ENCODE measurements at places on chromosomes 7 and 10.

GRCh38 chr10:132868995-132869394, 73.4 kb downstream of the CFAP46 start:
- no peak for DNase-seq

DNA sequence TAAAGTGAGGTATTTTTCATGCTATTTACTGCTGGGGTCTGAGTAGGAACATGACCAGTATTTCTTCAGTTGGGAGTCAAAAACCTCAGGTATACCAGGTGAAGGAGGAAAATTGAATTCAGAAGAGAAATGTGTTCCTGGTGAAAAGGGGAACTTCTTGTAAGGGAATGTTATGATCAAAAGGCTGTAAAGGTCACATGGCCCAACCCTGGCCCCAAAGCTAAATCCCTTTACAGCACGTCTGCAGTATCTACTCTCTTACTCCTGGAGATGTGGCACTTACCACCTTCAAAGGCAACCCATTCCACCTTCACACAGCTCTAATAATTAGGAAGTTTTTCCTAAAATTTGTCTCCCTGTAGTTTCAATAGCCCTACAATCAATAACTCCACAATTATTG, 15.2 kb downstream of the PIK3AP1 start:
- DNase-seq = no peak

DNA sequence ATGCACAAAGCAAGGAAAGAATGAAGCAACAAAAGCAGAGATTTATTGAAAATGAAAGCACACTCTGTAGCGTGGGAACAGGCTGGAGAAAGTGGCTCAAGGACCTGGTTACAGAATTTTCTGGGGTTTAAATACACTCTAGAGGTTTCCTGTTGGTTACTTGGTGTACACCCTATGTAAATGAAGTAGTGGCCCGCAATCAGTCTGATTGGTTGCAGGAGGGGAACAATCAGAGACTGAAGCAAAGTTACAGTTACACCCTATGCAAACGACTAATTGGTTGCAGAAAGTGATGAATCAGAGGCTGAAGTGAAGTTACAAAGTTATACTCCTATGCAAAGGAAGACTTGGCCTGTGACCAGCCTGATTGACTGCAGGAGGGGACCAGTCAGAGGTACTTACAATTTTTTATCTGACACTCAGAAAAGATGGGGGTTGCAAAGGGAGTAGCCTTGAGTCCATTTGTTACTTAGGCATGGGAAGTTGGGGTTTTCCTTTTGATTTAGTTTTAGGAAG, 3.6 kb upstream of the MTPN start:
- peak; percentile 58 for DNase-seq

GRCh38 chr10:121437596-121437995, 160.6 kb downstream of the FGFR2 start:
- DNase-seq = no peak

DNA sequence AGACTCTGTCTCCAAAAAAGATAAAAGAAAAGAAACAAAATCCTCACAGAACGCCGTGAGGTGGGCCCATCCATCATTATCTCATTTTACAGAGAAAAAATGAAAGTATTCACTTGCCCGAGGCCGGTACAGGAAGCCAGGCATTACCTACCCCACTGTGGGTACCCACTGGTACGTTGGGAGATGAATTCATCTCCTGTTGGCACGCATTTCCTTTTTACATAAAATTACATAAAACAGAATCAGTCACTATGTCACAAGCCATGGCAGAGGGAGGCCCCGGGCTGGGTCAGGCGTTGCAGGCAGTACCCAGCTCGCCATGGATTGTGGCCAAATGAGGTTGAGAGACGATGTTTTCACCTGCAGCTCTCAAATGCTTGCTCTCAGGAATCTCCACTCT, 38.6 kb upstream of the TNRC18 start:
- no peak for DNase-seq

Measured in stimulated activated CD4-positive, alpha-beta T cell treated with anti-CD3 and anti-CD28 coated beads, Interleukin-1b, Interleukin-23, amount 100 ng/mL, for 48 hours (primary cell).